ENCODE measurements at places on chromosomes 11 and 22.

DNA sequence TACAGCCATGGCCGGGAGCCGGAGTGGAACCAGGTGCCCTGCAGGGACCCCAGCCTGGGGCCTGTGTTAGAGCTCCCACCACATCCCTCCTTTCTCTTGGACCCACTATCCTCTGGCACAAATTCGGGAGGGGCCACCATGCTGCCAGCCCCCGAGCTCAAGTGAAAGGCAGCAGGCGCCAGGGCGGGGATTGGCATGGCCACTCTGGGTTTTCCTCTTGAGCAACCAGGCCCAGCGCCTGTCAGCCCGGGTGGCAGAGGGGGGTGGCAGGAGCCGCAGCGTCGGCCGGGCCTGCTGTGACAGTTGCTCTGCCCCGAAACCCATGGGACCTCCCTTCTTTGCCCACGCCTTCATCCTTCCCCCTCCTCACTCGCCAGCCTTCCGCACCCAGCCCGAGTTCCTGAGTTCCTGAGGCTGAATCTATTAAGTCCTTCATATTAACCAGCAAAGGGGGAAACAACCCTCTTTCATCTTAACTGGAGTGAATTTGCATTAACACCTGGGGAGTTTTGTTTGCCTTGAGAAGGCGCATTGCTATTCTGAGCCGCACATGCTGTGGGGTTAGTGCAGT is 16.8 kb upstream of the CABP7 start:
- DNase-seq, result no peak

GRCh38 chr22:36267058-36267457 is 14.1 kb downstream of the APOL1 start:
- no peak for DNase-seq

GRCh38 chr22:30892731-30893221 is 75.8 kb downstream of the MORC2 start:
- DNase-seq, result no peak

DNA sequence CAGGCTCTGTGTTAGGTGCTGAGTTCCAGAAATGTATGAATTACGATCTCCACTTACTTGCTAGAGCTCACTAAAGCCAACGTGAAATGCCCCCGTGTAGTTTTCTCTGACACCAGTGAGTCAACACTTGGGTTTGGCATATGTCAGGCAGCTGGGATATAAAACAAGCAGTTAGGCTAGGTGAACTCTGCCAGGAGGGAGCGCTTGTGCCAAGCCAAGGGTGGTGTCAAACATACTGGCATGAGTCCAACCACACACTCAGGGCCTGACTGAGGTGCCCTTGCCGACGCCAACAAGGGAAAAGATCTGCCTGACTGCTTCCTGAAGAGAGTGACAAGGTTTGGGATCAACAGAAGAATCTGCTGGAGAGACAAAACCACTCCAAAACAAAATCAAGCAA is 167.8 kb upstream of the NARS2 start:
- DNase-seq, result no peak

GRCh38 chr11:107740271-107740670 is 28.4 kb upstream of the SLN start:
- no peak for DNase-seq

DNA sequence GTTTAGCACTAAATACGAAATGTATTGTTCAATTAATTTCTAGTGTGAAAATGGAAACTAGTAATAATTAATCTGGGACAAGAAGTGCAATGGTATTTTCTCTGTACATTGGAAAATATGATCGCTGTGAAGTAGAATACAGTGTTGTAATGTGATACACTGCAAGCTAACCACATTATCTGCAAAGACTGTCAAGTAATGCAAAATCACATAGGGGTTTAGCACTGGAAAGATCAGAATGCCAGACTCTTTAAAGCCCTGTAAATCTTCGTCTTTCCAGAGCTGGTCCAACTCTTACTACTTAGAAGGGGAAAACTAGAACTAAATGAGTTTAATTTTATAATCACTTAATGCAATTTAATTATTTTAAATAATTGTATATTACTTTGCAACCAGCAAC is 544.5 kb upstream of the ANO3 start:
- no peak for DNase-seq

- no peak for DNase-seq
Observed at GRCh38 chr11:120186456-120186773, 24.4 kb upstream of the OAF start.

GRCh38 chr11:62782753-62783152 is 4.4 kb upstream of the TMEM179B start:
- DNase-seq, result no peak

DNA sequence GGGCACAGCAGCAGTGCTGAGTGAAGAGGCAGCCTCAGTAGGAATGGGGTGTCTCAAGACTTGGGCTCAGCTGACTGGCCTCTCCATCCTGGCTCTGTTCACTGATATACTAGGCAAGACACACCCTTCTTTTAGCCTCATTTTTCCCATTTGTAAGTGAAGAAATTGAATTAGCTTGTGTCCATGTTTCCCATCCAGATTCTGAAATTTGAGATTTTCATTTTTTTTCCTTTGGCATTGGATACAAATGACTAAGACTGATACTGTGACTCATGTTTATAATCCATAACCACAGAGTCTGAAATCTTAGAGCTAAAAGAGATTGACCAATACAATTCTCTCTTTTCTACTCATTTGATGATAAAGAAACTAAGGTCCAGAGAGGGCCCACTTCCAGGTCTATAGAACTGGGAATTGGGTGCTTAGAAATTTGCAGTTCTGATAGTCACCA is 110.9 kb downstream of the KCNC1 start:
- no peak for DNase-seq

- no peak for DNase-seq
Observed at GRCh38 chr22:41781507-41781906, 19.0 kb upstream of the CCDC134 start.

GRCh38 chr11:19232910-19233503 is 7.7 kb downstream of the E2F8 start:
- no peak for DNase-seq

DNA sequence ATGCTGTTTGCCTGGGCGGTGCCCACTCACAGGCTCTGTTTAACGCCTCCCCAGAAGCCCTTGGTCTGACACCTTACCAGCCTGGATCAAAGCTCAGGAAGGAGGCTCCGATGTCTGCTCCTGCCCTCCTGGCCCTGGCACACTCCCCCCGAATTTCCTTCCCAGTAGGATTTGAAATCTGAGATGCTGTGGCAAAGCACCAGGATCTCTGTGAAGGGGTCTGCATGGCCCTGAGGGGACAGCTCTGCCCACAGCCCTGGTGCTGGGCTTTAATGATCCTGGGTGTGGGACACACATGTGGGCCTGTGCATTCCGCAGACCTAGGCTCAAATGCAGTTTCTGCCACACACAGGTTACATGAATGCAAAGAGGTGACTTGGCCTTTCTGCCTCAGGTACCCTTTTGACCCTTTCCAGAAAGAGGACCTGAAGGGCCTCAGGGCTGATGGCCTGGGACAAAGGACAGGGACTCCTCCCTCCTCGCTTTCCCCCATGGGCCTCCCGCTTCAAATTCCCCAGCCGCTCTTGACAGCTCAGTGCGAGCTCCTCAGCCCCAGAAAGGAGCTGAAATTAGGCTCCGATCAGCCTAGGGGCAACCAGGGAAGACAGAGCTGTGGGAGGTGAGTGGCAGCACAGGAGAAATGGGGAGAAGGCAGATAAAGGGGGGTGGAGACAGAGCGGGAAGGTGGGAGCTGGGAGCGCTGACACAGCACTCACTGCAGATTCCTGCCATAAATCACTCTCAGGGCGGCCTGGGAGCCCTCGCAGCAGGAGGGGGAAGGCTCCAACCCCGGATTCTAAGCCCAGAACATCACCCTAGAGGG is 41.3 kb downstream of the TRIM29 start:
- no peak for DNase-seq

- DNase-seq, result no peak
Observed at GRCh38 chr22:44390613-44390970, 77.8 kb upstream of the SHISAL1 start.

GRCh38 chr11:62627713-62628112 is 5.9 kb upstream of the B3GAT3 start:
- no peak for DNase-seq

GRCh38 chr11:46677169-46677568 is 23.2 kb downstream of the ARHGAP1 start:
- no peak for DNase-seq

- DNase-seq, result no peak
Observed at GRCh38 chr22:18157714-18158028, 7.7 kb downstream of the USP18 start.

DNA sequence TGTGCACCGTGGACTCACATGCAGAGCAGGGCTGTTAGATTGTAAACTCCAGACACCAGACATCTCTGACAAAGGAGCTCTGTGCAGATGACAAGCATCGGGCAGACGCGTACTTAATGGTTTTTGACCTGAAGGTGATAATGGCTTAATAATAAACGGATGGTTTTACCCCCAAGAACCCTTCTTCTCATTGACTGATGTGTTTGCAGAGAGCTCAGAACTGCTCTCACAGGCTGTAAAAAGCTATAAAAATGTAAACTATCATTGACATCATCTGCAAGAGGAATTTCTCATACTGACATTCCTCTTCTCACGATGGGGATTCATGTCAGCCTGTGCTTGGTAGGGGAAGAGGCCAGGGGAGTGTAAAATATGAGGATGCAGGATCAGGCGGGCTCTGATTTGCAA is 8.6 kb upstream of the ARHGAP8 start:
- no peak for DNase-seq

GRCh38 chr22:38652859-38653258 is 3.3 kb downstream of the FAM227A start:
- no peak for DNase-seq

GRCh38 chr22:31084811-31085492 is 3.8 kb downstream of the SMTN start:
- peak; percentile 78 for DNase-seq

GRCh38 chr22:43277987-43278601 is 65.1 kb downstream of the SCUBE1 start:
- DNase-seq, result no peak

GRCh38 chr11:6417907-6418556 is 862 bp downstream of the APBB1 start:
- DNase-seq, result no peak

DNA sequence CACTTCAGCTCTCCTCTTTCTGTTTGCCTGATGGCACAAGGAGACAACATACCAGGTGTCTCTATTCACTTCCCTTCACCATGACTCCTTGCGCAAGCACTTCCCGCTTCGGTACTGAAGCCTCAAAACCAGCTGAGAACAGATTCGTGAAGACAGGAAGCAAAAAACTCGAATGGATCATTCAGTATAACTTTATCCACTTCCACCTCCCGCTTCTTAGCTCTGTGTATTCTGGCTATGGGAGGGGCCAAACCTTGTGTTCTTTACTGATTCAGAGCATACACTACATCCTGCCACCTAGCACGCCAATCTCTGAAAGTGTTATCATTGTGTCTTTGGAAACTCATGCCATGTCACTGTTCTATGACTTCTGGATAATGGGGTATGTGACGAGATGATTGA is 62.2 kb upstream of the ADA2 start:
- DNase-seq, result no peak

GRCh38 chr11:29962243-29962642 is 54.6 kb downstream of the KCNA4 start:
- DNase-seq, result no peak

DNA sequence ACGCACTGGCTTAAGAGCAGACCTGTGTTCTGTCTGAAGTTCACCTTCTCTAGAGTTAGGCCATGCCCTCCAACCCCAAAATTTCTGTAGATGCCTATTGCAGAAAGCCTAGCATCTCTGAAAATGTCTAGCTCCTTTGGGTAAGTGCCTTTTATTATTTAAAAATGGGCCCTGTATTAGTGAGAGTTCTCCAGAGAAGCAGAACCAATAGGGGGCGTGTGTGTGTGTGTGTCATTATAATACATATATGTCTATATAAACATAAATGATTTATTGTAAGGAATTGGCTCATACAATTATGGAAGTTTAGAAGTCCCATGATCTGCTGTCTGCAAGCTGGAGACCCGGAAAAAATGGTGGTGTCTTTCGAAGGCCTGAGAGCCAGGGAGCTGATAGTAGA is 144.7 kb downstream of the TTC17 start:
- DNase-seq, result no peak

GRCh38 chr11:4662876-4663275 is 19.1 kb downstream of the OR51E1 start:
- no peak for DNase-seq

GRCh38 chr11:69562816-69563215 is 78.1 kb upstream of the CCND1 start:
- no peak for DNase-seq

DNA sequence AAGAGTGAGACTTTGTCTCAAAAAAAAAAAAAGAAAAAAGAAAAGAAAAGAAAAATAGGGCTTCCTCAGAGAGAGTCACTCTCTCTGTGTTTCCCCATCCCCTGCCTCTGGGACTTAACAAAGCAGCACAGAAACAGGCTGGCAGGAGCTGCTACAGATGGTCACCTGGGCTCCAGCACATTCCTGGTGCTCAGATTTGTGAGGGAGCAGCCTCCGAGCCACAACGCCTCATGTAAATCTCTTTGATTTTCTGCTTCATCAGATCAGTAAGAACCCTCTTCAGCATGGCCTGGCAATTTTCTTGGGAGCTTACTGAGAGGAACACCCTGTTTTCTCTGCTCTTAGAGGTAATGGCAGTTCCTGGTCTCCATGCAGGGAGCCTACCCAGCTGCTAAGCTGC is 15.2 kb upstream of the LDHA start:
- no peak for DNase-seq

- no peak for DNase-seq
Observed at GRCh38 chr11:94880216-94880615, 93.1 kb downstream of the CWC15 start.

DNA sequence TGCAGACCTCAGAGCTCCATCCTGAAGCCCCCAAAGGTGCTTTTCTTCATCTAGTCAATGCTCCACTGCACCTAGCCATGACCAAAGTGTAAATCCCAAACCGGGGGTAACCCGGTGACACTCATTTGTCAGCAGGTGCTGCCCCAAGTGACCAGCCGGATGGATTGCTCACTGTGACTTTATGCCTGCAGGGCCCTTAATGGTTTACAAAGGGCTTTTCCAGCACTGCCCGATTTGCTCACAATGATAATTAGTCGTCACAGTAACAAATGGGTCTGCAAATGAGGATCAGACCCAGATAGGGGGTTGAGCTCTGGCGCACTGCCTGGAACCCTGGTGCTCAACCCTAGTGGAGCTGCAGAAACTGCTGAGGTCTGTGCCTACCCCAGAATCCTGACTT is 45.7 kb upstream of the CD5 start:
- DNase-seq, result no peak
